ENCODE measurements at places on chromosomes 16 and 17. TPM values are rescaled to one million over a fixed set of nuclear protein-coding genes. Genes with fewer than 3 reads are reported as not detected.

The HOXB7 gene
- 3.8 TPM for total RNA-seq

The IL21R gene
- 1.4 TPM for total RNA-seq

The SCNN1B gene
- not detected for total RNA-seq

The C16orf46 gene
- 0.34 TPM for total RNA-seq

The AIPL1 gene
- not detected for total RNA-seq

The CXCL16 gene
- total RNA-seq = 0.63 TPM

The MAZ gene
- total RNA-seq = 127 TPM

The HIGD1B gene
- total RNA-seq = not detected

The ASGR2 gene
- not detected for total RNA-seq

The RPGRIP1L gene
- total RNA-seq = 7.4 TPM

The PRKCB gene
- total RNA-seq = not detected

The CLEC18A gene
- total RNA-seq = under 0.01 TPM

The CCDC154 gene
- 0.32 TPM for total RNA-seq

The TBCD gene
- 53.3 TPM for total RNA-seq

The CRHR1 gene
- total RNA-seq = not detected

The KRT40 gene
- not detected for total RNA-seq

The TSR1 gene
- total RNA-seq = 39.8 TPM

The ABCA10 gene
- total RNA-seq = 5.2 TPM

The DEXI gene
- total RNA-seq = 43.3 TPM

The CDC6 gene
- 0.94 TPM for total RNA-seq

The CA7 gene
- not detected for total RNA-seq

The PIMREG gene
- 4.4 TPM for total RNA-seq

The KRT33B gene
- not detected for total RNA-seq

The USP43 gene
- 0.09 TPM for total RNA-seq

The VAC14 gene
- total RNA-seq = 24.0 TPM

The TMEM235 gene
- not detected for total RNA-seq

The TMC7 gene
- 0.52 TPM for total RNA-seq

The GRAPL gene
- total RNA-seq = 0.16 TPM

The DNAI2 gene
- total RNA-seq = not detected

The PABPN1L gene
- not detected for total RNA-seq

The OR1F1 gene
- not detected for total RNA-seq

The ABCC6 gene
- total RNA-seq = 2.1 TPM

The CA5A gene
- not detected for total RNA-seq

The SALL1 gene
- total RNA-seq = 0.16 TPM

The RAI1 gene
- 4.3 TPM for total RNA-seq

The CTF1 gene
- total RNA-seq = 4.3 TPM

The BPTF gene
- 35.5 TPM for total RNA-seq

The HBA2 gene
- total RNA-seq = not detected

The PSMD7 gene
- total RNA-seq = 61.0 TPM

The ADAD2 gene
- not detected for total RNA-seq

The SLC5A2 gene
- under 0.01 TPM for total RNA-seq

The TUBB3 gene
- 719 TPM for total RNA-seq

The SLC5A10 gene
- not detected for total RNA-seq

The GNG13 gene
- not detected for total RNA-seq

The MEIOC gene
- total RNA-seq = not detected

The NHLRC4 gene
- 4.7 TPM for total RNA-seq

The RNF112 gene
- 0.34 TPM for total RNA-seq

The MPP2 gene
- 3.6 TPM for total RNA-seq

The FOXC2 gene
- 0.17 TPM for total RNA-seq

The PLXDC1 gene
- 2.4 TPM for total RNA-seq

The ASPHD1 gene
- 2.1 TPM for total RNA-seq

The SLC47A2 gene
- total RNA-seq = not detected

The KCNJ18 gene
- not detected for total RNA-seq

The SLC39A11 gene
- 21.3 TPM for total RNA-seq

The SP6 gene
- under 0.01 TPM for total RNA-seq

The SPATA32 gene
- not detected for total RNA-seq

The CAPNS2 gene
- 1.7 TPM for total RNA-seq

The PVALEF gene
- total RNA-seq = not detected

Data from bronchial smooth muscle cell (primary cell).